ENCODE measurements at places on chromosomes 5 and 9. TPM values are rescaled to one million over a fixed set of nuclear protein-coding genes. Genes with fewer than 3 reads are reported as not detected.

- no peak for DNase-seq
Measured at GRCh38 chr5:175021841-175022625, 297.7 kb downstream of the MSX2 start.

Gene SPAAR
- total RNA-seq: not detected

Gene COL15A1
- 0.33 TPM for total RNA-seq

- no peak for DNase-seq
Measured at GRCh38 chr9:68871236-68871635, 142.7 kb downstream of the PRKACG start.

Gene PCDHA1
- not detected for total RNA-seq

DNA sequence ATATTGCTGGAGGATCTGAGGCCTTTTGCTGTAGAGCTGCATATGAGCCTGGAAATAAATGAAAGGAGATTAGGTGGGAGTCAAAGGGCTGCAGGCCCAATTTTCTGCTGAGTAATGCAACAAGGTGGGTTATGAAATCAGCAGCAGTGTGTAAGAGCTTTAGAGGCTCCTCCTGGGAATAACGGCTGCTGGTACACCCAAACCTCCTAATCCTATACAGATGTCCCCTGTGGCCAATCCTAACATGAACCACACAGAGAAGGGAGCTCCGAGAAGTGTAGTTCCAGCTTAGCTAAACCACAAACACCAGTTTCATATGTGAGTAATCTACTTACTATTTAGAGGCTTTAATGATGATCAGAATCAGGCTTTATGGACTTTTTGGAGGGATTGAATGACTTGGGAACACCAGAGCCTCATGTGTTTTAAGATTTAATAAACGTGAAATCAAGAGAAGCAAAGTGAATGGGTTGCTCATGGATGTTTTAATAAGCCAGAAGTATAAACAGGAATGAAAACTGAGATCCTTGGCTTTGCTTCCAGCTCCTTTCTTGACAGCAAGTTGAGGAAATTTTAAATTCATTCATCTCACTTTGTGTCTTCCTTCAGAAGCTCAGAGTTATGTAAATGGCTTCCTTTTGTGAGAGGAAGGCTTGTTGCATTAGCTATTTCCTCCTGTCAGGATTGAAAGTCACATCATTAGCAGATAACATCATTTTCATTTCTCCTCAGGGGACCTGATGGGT lies 437.5 kb downstream of the TMEM232 start:
- no peak for DNase-seq

Gene RIMOC1
- 29.0 TPM for total RNA-seq

DNA sequence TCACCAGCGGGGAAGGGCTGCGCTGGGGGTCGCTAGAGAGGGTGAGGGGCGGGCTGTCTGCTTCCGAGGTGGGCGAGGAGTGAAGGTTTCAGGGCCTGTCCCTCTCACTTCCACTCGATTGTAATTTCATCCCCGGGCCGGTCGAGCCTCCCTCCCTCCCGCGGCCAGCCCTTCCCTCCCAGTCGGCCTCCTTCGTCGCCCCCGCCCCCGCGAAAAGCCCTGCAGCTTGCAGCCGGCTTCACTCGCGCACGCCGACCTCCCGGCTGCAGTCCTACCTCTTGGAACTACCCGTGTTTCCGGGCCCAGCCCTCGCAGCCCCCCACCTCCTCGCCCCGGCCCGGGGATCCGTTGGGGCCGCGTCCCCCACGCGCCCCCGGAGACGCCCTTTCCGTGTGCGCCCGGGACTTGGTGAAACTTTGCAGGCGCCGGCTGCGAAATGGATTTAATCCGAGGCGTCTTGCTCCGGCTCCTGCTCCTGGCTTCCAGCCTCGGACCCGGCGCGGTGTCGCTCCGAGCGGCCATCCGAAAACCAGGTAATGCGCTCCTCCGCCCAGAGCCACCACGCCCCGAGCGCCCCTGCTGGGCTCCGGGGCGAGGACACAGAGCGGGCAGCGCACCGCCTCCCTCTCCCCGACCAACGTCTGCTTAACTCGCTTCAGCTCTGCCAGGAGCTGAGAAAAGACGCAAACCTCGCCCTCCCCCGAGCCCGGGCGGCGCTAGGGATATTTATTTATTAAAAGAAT lies at the start of gene EGFLAM:
Gene EGFLAM, plus strand, starts transcription at position 241 of the 743 bp plus-strand sequence. Its CDS starts 196 bp downstream, at position 437.
- no peak for DNase-seq

Gene SETD9
- 4.9 TPM for total RNA-seq

Gene INSL6
- not detected for total RNA-seq

- no peak for DNase-seq
Measured at GRCh38 chr5:100761192-100761591, 141.9 kb downstream of the ST8SIA4 start.

Gene EGR1
- total RNA-seq: 21.0 TPM

DNA sequence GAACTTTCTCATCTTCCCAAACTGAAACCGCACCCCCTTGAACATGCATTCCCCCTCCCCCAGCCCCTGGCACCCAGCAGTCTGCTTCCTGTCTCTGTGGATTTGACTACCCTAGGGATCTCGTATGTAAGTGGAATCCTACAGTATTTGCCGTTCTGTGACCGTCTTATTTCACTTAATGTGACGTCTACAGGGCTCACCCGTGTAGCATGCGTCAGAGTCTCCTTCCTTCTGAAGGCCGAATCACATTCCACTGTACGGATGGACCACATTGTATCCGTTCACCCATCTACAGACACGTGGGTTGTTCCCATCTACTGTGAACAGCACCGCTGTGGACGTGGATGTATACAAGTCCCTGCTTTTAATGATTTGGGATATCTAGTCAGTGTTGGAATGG lies 4.5 kb downstream of the PRRX2 start:
- no peak for DNase-seq

DNA sequence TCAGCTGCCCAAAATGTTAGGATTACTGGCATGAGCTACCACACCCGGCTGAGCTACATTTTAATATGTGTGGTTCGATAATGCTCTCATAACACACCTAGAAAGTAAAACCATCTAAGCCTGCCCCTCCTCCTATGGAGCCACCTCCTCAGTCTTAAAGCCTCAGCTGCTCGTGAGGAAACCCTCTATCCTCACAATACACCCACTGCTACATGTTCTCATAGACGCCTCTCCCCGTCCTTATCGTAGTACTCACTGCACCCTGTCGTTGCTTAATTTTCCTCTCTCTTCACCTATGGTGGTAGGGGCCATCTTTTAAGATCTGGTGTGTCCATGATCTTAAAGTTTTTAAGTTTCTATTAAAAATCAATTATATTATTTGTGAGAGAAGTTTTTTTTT lies 72.9 kb downstream of the RCL1 start:
- DNase-seq: peak; percentile 34

- no peak for DNase-seq
Measured at GRCh38 chr5:55338092-55338613, 30.4 kb downstream of the MTREX start.

GRCh38 chr9:124187311-124187710 lies 70.4 kb upstream of the NEK6 start:
- DNase-seq: no peak

GRCh38 chr5:160363211-160363610 lies 7.2 kb downstream of the C1QTNF2 start:
- DNase-seq: no peak

DNA sequence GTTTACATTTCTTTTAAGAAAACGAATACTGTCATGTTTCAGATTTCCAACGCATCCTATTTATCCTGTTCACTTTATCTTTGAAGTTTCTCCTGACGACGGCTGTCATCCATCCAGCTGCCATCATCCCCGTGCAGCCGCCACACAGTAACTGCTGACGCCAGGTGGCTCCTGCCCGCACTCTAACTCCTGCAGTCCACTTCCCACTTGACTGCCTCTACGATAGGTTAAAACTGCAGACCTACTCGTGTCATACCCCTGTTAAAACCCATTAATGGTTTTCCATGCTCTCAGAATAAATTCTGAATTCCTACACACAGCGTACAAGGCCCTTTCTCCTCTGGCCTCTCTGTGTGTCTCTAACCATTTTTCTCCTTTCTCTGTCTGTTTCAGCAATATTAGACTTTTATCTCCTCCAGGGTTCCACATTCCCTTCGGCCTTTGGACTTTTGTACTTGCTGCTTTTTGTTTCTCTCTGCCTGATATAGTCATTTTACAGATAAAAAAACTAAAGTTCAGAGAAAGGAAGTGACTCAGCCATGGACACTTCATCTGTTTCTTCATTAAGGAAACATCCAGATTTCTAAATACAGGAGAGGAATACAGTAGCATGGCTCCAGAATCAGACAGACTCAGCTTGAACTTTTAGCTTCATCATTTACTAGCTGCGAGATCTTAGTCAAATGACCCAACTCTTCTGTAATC lies 84.9 kb downstream of the ADAMTS12 start:
- DNase-seq: no peak

DNA sequence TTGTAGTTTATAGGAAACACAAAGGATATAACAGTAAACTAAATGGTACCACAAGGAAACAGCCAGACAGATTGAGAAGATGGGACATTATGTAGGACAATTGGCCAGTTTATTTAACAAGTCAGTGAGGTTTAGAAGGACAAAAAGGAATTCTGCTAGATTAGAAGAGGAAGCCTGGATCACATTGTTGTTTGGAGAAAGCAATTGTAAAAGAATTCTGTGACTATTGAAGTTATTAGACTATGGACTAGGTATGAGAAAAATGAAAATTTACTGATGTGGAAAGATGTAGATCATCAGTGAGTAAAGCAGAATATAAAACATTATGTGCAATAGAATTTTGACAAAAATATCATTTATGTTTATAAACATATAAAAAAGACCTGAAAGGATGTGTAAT lies 97.1 kb downstream of the CFAP95 start:
- no peak for DNase-seq

- DNase-seq: no peak
Measured at GRCh38 chr9:86168256-86168655, 68.9 kb upstream of the GOLM1 start.

DNA sequence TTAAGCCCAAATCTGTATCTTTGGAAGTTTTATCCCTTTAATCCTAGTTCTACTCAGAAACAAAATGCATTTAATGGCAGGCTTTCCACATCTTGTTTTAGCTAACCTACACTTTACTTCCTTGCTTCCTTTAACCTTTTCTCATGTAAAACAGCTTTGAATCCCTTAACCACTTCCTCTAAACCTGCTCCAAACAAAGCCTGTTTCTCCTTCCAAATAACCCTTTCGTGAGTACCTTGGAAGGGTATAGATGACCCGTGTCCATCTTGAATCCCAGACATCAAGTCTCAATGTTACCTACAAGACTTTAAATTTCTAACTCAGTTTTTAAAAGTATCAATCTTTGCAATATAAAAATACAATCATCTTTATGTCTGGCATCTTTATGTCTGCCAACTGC lies 78.4 kb downstream of the DROSHA start:
- no peak for DNase-seq

DNA sequence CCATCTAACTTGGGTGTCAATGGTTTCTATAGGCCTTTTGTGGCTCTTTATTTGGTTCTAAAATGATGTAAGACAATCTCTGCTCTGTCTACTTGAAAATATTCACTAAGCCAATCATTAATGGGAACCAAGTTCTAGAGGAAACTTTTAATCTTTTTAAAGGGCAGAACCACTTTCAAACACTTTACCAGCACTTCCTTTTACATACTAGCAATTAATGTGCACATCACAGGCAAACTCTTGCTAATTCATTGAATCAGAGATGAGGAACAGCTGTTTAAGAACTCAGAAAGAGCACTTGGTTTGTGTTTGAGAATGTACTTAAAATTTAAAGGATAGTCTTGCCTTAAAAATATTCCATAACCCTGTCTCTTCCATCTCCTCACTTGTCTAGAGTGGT lies 83.4 kb downstream of the PAPPA start:
- DNase-seq: no peak

Gene SLC25A2
- total RNA-seq: 0.50 TPM

DNA sequence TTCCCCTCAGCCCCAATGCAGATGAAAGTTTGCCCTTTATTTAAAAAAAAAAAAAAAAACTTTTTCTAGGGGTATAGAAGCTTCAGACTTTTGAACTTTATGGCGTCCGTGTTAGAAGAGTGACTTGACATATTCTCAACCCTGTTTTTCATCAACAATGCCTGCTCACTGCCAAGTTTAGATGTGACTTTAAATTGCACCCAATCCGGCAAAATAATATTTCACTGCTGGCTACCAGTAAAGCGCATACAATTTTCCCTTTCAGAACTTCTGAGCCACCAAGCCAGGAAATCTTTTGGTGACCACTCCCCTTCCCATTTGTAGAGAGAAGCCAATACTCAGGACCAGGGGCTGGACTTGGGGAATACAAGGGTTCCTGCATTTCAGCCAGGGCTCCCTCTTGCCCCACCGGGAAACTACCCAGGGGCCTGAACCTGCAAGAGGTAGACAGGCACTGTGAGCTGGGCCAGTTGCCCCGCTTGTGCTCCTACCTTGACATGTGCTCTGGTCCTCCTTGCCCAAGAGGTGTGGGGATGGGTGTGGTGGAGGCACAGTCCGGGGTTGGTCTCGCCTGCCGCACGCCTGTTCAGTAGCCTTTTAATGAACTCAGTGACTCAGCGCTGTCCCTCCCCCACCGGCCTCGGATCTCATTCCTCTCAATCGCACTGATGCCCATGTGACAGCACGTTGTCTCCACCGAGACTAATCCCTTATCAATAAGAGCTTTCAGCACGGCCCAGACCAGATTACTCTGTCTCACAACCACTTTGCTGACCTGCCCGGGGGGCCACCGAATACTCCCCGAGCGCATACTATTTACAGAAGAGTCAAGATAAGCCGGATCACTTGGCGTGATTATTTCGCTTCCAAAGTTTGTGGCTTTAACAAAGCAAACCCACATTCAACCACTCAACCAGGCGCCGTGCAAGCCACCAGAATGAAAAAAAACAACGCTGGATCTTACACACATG lies 226.4 kb downstream of the DCP2 start:
- DNase-seq: no peak

Data from activated CD4-positive, alpha-beta memory T cell treated with anti-CD3 and anti-CD28 coated beads, Interleukin-2, amount 10 ng/mL, durations not matched to agents 7 days and 5 days (primary cell).